ENCODE measurements at places on chromosomes 16 and 17.

DNA sequence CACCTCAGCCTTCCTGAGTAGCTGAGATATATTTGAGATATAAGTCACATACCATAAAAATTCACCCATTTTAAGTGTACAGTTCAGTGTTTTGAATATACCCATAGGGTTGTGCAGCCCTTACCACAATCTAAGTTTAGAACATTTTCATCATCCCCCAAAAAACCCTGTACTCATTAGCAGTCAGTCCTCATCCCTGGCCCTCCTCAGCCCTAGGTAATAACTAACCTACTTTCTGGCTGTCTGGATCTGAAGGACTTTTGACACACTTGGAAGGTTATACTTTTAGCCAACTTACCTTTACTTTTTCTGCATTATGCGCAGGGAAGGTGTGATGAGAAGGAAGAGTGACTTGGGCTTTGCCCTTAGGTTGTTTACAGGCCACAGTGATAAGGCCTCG, 4.0 kb upstream of the PLEKHG4 start:
- DNase-seq: no peak

DNA sequence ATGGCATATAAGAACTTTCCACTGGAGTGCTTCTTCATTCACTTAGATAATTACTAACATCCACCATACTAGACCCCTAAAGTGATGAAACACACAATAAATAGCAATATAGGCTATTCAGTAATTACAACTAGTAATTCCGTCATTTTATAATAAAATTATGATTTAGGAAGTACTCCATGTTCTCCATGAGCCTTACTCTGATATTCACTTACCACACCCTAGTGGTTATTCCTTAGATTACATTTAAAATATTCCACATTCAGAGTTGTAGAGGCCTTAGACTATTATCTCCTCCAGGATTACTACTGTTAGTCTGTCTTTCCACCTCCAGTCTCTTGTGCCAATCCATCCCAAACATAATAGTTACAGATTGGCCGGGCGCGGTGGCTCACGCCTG, 62.4 kb downstream of the STH start:
- DNase-seq: no peak

DNA sequence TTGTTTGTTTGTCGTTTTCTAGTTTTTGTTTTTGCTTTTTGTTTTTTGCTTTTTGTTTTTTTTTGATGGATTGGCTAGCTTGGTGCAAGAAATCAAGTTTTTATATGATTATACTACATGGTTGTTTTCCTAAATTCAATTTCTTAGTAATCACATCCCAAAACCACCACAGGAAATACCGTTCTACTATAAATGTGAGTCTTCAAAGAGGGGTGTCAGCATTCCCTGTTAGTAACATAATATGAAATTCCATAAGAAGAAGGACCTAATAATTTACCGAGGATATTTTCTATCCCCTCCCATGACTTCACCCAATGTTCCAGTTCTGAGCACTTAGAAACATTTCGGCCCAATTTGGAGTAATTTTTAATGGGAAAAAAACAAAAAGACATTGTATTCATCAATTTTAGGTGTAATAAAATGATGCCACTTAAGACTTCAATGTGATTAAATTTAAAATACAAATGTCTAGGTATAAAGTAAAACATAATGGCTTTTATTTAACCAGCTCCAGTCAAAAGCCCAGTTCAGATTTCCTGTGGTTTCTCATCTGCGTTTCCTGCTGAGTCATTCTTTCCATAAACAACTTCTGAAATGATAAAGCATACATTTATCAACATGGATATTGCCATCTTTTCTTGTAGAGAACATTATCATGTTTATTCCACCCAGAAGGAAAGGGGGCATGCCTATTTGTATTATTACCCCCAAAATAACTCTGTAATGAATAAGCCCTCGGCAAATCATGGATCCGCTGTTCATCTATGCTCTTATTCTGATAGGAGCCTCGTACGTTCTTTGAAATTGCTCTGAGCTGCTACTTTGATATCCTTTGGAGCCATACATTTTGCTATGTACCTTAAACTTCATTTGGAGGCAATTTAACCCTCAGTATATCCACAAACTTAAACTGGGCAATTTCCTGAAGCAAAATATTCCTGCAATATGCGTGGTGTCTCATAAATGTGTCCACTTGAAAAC, 28.1 kb downstream of the HSBP1 start:
- no peak for DNase-seq

- peak; percentile 60 for DNase-seq
Observed at GRCh38 chr16:85176541-85177447, 64.5 kb upstream of the CIBAR2 start.

DNA sequence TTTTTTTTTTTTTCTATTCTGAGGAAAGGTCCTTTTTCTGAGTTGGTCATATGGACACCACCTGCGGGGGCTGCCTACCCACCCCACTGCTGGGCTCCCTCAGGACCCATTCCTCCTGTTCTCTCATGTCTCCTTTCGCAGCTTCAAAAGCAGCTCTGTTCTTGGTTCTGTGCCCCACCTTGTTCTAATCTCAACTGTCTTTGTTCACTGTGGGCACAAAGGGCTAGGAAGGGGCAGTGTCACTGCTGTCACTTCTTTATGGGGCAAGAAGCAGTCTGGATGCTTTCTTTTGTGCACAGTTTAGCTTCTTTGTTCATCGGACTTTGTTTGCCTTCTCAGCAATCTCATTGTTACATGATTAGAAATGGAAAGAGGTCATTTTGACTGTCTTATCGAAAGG, 7.1 kb downstream of the GOSR2 start:
- no peak for DNase-seq

DNA sequence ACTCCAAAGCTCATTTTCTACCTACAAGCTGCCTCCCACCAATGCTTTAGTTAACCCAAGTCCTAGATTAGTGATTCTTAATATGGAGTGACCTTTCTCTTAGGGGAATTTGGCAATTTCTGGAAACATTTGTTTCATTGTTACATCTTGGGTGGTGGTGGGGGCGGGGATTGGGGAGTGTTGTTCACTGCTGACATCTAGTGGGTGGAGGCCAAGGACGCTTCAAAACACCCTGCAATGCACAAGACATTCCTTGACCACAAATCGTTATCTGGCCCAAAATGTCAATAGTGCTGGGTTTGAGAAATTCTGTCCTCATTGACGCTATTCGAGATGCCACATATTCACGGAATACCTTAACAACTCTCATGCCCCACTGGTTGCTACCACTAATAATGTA, 282.9 kb downstream of the RBFOX1 start:
- DNase-seq: peak; percentile 15

GRCh38 chr17:72405662-72406230, 284.9 kb downstream of the SOX9 start:
- DNase-seq: no peak

DNA sequence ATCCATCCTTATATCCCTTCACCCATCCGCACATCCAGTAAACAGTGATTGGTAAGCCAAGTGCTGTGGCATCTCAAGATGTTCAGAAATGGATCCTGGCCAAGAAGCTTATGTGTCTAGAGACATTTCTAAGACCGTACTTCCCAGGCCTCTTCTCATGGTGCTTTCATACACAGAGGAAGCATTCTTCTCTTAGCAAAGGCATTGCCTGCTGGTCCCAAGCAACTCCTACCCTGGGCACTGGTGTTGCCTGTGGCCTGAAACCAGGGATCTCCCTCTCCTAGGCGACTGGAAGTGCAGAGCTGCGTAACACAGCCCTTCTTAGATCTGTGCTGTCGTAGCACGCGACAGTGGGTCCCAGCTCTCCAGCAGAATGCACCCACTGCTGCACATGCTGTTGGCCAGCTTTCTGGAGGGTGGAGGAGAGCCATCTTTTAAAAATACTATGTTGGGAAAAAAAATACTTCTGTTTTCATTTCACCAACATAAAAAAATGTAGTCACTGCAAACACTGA, 182.9 kb downstream of the CCDC182 start:
- DNase-seq: no peak

DNA sequence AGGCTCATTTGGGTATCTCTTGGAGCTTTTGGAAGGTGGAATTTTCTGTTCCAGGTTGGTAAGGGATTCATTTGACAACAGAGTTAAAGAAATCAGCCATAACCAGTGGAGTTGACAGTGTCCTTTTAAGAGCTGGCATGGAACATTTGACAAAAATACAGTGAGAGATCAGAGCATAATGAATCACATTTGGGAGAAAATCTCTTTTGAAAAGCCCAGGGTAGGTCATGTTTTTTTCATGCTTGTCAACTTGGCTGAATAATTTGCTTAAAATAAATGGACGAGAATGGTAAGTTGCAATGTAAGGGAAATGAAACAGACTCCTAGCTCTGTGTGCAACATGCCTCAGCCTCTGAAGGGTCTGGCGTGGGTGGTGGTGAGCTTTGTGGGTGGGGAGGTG, 235.3 kb upstream of the N4BP1 start:
- DNase-seq: no peak

DNA sequence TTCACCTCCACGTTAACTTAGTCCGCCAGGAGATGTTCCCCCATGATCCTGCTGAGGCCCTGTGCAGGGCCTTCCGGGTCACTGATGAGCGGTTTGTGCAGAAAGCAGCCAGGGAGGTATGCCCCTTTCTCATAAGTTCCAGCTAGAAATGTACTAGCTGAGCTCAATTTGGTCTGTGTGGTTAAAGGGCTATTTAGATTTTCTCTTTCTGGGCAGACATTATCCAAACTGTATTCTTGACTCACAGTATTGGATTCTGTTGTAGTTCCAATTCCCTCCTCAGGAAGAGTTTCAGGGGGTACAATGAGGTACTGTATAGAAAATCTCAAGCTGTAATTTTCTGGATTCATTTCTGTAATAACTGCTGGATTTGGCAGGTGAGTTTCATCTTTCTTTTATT, 137.1 kb downstream of the TRIM37 start:
- DNase-seq: no peak

GRCh38 chr17:48954300-48954755, 9.7 kb upstream of the SNF8 start:
- DNase-seq: no peak

- DNase-seq: no peak
Observed at GRCh38 chr16:10729104-10730048, 14.3 kb upstream of the NUBP1 start.

DNA sequence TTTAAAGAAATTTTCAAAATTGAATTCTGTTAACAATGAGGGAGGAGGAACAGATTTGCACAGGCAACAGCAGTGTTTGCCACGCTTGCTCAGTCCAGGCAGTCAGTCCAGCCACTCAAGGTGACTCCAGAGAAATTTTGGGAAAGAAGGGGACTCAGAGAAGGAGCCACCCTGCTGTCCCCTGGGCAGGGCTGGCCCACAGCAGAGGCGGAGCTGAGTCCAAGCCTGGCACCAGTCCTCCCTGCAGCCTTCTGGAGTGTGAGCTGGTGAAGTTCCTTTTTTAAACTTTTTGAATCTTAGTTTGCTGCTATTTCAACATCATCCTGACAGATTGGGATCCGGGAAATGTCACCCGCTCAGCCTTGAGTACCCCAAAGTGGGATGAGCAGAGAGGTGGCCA, 14.5 kb upstream of the SLC47A2 start:
- no peak for DNase-seq

- no peak for DNase-seq
Observed at GRCh38 chr16:28067604-28068379, 4.3 kb upstream of the GSG1L start.

DNA sequence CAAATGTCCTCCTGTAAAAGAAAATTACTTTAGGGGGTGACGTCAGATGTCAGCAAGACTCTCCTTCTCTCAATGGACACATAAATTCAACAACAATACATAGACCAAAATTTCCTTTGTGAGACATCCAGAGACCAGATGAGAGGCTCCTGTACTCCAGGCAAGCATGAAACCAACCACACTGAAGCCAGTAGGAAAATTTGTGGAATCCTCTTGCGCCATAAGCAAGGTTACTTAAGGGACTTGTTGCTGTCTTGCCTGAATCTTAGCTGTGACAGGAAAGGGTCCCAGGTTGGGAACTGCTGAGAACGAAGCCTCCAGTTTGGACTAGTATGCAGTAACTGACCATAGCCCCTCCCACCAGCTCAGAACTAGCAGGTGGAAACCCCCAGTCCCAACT, 56.0 kb downstream of the CEP112 start:
- DNase-seq: no peak

- DNase-seq: peak; percentile 41
Observed at GRCh38 chr17:83153681-83154310, 74.4 kb downstream of the METRNL start.

- no peak for DNase-seq
Observed at GRCh38 chr16:89332902-89333245, 115.4 kb downstream of the ZNF778 start.

DNA sequence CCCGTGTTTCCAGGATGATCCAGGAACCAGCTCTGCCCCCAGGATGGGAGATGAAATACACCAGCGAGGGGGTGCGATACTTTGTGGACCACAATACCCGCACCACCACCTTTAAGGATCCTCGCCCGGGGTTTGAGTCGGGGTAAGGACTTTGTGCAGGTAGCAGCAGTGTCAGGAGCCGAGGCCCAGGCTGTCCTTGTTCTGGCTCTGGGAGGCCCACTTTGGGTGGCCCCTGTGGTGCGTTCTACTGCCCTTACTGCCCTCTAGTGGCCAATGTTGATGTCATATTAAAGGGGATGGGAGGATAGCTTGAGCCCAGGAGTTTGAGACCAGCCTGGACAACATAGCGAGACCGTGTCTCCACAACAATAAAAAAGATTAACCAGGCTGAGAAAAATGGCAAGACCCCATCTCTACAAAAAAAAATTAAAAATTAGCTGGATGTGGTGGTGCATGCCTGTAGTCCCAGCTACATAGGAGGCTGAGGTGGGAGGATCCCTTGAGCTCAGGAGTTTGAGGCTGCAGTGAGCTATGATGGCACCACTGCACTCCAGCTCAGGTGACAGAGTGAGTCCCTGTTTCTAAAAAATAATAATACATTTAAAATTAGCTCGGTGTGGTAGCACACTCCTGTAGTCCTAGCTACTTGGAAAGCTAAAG, 20.9 kb upstream of the CLEC18A start:
- DNase-seq: peak; percentile 85

DNA sequence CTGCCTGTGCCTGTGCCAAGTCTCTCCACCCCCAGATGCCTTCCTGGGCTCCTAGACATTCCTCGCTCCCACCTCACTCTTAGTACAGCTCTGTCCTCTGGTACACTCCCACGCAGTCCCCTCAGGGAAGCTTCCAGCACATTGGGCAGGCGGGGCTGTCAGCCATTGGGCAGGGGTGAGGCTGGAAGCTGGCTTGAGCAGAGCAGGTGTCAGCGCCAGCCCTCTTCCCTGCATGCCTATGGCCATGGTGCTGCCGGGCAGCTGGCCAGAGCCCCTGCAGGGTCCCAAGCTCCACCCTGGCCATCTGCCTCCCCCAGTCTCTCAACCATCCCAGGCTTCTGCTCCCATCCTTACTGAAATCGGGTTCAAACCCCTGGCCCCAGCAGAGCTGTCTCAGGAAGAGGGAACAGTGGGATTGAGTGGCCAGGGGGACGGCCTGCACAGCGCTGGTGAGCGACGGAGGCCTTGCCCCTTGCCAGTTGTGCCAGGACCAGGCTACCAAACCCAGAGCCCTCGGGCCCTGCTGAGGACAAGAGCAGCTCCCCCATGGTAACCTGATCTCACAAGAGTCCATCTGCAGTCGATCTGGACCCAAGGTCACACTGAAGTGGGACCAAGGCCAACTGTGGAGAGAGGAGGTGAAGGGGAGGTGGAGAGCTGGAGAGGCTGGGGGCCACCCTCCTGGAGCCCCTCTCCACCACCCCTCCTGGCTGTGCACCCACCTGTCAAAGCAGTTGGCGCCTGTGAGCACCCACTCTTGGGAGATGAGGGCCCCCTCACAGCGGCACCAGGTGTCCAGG, 2.4 kb upstream of the B9D1 start:
- peak; percentile 40 for DNase-seq

Data from SK-N-SH (cell line).